ENCODE measurements at places on chromosomes 6 and 20.

- DNase-seq: peak; percentile 27
Measured at GRCh38 chr20:43914311-43915210, at the start of gene TOX2. Gene TOX2 (plus strand): TSS chr20:43914852. CDS start chr20:43914892, 40 bp downstream.

GRCh38 chr6:47203938-47204611 lies 105.6 kb downstream of the TNFRSF21 start:
- DNase-seq: no peak

DNA sequence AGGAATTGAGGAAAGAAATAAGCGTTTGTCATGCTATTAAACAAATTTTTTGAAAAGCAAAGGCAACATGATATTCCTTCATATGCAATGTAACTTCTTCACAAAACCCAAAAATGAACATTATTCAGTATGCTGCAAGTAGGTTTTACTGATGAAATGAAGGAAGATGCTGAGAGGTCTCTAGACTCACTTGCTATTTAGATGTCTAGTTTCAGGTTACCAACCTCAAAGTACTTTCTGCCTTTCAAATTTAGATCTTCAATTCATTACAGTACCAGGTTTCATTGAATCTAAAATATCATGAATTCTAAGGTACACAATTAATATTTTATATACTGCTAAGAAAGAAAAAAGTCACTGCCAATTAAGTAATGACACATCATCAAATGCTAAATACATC lies 39.9 kb downstream of the MYO6 start:
- DNase-seq: no peak

GRCh38 chr6:108677357-108677756 lies 116.6 kb downstream of the FOXO3 start:
- no peak for DNase-seq

GRCh38 chr6:57147955-57148858 lies 23.9 kb upstream of the BAG2 start:
- DNase-seq: no peak

DNA sequence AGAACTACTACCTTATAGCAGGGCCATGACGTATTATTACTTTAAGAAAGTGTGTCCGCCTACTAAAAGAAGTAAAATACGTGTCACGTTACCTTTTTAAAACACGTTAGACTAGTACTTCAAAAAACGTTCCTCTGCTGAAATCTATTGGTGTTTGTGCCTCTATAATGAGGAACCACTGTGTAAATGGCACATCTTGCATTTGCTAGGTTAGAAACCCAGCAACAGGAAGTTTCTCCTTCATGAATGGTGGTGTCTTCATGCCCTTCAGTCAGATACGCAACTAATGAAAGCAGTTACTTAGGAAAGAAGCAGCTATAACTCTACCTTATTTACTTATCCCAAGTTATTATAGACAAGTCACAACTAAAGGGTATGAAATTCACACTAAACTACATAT lies 343.5 kb downstream of the RNGTT start:
- no peak for DNase-seq

DNA sequence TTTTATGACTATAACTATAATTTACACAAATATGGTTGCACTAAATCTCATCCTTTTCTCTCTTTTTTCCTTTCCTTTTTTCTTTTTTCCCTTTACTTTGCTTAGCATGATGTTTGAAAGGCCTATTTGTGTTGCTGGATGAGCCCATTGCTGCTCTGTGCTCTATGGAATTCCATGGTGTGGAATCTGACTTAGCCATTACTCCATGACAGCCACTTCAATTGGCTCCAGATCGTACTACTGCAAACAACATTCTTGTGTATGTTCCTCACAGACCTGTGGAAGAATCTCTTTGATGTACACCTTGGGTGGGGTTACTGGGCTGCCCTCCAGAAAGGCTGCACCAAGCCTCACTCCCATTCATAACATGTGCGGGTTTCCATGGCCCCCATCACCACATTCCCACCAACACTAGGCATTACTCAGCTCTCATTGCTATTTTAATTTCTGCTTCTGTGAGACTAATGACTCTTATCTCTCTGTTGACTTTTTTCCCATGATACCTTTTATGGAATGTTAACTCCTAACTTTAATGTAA lies 979.0 kb downstream of the KIF16B start:
- DNase-seq: no peak

GRCh38 chr6:136012198-136012887 lies 160.8 kb downstream of the PDE7B start:
- no peak for DNase-seq

GRCh38 chr6:168061269-168062210 lies 17.5 kb downstream of the FRMD1 start:
- peak; percentile 70 for DNase-seq

DNA sequence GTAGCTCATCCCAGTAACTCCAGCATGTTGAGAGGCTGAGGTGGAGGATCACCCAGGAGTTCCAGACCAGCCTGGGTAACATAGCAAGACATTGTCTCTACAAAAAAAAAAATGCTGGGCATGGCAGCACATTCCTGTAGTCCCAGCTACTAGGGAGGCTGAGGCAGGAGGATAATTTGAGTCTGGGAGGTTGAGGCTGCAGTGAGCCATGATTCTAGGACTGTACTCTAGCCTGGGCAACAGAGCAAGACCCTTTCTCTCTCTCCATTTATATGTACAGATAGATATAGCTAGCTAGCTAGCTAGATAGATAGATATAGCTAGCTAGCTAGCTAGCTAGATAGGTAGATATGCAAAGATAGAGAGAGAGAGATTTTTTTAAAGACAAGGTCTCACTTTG lies 20.4 kb downstream of the ILRUN start:
- no peak for DNase-seq

- peak; percentile 46 for DNase-seq
Measured at GRCh38 chr20:31684153-31685015, 38.3 kb downstream of the BCL2L1 start.

DNA sequence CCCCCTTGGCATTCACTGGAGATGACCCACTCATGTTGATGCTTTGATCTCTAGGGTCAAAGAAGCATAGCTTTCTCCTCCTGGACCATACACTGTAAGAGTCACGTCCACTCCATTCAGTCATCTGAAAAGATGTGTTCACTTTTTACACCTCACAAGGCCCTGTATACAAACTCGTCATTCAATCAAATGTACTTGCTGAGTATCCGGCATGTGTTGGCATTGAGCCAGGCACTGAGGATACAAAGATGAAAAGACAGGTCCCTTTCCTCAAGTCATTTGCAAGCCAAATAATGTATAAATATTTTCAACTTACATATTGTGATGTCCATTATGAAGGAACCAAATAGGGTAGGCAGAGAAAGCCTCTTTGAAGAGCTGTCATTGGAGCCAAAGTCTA lies 32.6 kb upstream of the CSNK2A1 start:
- DNase-seq: no peak

DNA sequence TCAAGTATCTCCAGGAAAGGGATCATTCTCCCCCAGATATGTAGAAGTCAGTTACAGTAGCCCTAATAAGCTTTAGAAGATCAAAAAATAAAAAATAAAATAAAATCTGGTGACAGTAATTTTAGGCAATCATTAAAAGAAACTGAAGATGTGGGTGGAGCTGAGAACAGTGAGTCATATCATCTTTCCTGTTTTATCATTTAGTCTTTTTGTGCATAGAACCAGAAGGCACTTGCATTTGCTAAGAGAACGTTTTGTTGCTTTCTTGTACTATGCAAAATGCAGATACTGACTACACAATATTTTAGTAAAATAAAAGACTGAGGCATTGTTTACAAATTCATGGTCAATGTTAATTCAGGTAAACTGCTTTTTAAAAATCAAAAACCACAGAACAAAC lies 497.4 kb upstream of the EPHA7 start:
- DNase-seq: no peak

DNA sequence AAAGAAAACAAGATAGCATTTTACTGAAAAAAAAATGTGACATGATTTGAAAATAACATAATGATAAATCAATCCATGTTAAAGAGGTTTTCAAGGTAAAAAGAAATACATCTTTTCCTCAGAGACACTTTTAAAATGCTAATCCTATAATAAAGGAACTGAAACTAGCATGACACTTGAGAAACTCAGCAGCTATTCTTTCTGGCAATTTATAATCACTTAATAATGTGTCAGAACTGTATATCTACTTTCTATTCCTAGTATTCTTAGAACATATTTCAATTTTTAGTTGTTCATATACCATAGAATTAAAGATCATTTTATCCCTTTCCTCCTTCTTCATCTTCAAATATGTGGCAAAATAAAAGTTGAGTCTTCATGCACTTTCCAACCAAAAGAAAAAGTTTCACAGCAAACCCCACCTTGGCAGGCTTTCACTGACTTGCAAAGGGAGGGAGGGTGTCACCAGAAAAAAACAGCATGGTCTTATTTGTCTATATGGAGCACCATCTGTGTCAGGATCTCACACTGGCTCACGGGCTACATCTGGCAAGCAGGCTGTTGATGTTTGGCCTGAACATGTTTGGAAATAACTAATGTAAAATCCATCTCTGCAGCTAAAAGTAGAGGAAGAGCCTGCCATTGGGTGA lies 48.5 kb downstream of the FHL5 start:
- no peak for DNase-seq

DNA sequence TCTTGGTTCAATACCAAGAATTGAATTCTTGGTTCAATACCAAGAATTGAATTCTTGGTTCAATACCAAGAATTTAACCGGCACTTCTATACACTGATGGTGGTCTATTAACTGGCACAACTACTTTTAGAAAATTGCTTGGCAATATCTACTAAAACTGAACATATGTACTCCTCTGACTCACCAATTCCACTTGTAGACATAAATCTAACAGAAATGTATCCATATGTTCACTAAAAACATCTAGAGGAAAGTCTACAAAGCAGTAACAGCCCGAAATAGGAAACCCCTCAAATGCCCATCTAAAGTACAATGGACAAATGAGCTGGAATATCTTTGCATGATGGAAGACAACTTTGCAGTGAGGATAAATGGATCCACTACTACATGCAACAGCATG lies 71.9 kb downstream of the KIF16B start:
- no peak for DNase-seq

DNA sequence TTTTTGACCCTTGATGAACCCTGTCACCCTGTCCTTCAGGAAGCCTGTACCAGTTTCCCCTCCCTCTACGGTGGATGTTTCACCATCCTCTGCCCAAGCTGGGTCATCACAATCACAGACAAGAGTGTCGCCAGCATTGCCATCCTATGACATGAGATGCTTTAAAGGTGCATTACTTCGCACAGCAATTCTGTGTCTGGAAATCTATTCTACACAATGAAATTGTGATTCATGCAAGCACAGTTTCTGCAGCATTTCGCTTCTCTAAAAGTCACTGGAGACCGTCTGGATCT lies 2.5 kb upstream of the ULBP2 start:
- DNase-seq: no peak

DNA sequence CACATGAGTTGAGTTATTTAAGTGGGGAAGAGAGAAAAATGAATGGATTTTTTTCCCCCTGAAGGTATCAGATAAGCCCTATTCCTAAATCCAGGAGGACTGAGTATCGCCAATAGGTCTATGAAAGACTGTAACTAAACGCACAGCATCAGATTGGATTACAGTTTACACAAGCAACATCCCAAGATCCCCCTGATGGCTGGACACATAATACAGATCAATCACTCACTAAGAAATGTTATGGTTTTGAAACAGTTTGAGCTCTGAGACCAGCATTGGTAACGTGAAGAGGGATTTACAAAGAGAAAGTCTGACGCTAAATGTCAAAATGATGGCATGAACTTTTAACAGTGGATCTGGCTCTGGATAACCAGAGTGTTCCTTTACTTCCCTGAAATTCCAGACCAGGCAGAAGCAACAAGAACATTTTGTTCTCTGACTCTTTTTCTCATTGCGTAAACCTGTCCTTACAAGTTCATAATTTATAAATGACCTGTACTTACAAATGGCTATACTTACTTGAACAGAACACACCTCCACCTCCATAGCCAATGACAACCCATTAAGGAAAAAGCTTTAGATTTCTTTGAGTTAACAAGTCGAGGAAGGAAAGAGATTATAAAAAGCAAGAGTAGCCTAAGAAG lies 131.8 kb upstream of the BEND3 start:
- no peak for DNase-seq

GRCh38 chr6:170152124-170152926 lies 138.6 kb downstream of the DLL1 start:
- peak; percentile 85 for DNase-seq

- peak; percentile 58 for DNase-seq
Measured at GRCh38 chr20:53399592-53400335, 193.9 kb downstream of the ZNF217 start.

Data from SHP77 (cell line).